ENCODE measurements at places on chromosomes 1 and 21.

GRCh38 chr1:113874012-113874879 lies 2.7 kb upstream of the PTPN22 start:
- no peak for DNase-seq

GRCh38 chr1:93357242-93357641 lies 11.5 kb downstream of the DR1 start:
- no peak for DNase-seq

GRCh38 chr1:180228648-180229482 lies 1.2 kb upstream of the LHX4 start:
- DNase-seq, result peak; percentile 88

DNA sequence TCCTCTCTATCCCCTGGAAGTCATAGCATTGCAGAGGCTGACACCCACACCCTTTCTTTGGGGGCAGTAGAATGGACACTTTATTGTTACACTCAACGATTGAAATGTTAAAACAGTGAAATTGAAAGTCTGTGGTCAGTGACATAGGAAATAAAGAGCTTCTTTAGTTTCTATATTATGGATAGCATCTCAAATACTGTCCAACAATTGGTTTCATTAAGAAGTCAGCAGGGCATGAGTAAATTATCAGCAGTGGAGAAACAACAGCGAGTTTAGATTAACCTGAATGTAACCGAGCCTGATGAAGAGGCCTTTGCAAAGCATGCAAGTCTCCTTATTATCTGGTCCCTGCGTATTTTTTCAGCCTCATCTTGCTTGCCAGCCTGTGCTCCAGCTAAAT lies 350.7 kb downstream of the NTNG1 start:
- no peak for DNase-seq

- no peak for DNase-seq
These were observed 1.7 kb downstream of the COL8A2 start for GRCh38 chr1:36123356-36123755.

- no peak for DNase-seq
These were observed 27.1 kb upstream of the ZC3H11B start for GRCh38 chr1:219639876-219640577.

DNA sequence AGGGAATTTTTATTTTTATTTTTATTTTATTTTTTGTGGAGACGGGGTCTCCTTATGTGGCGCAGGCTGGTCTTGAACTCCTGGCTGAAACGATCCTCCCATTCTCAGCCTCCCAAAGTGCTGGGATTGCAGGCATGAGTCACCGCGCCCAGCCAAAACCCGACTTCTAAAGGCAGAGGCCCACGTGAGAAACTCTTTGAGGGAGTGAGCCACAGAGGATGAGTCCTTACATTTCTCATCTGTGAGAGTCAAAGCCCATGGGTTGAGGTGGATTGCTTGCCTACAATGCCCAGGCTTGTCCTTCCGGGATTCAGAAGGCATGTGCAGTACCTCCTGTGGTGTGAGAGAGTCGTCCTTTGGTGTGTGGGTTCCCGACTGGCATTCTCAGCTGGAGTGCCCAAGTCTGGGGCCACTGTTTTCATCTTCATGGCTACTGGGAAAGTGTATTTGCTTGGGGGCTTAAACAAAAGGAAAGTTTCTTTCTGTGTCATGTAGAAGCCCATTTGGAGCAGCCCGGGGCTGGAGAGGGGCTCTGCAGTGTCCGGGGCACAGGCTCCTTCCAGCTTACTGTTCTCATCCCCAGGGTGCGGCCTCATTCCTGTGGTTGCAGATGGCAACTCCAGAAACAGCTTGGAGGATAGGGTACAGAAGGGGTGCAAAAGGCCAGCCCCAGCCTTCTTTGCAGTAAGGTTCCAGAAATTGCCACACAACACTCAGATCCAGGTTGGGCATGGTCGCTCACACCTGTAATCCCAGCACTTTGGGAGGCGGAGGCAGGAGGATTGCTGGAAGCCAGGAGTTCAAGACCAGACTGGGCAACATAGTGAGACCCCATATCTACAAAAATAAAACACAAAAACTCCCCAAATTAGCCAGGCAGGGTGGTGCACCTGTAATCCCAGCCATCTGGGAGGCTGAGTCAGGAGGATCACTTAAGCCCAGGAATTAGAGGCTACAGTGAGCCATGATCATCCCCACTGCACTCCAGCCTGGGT lies 29.4 kb upstream of the CSF3R start:
- DNase-seq, result no peak

- no peak for DNase-seq
These were observed 71.3 kb downstream of the S1PR1 start for GRCh38 chr1:101307985-101308689.

DNA sequence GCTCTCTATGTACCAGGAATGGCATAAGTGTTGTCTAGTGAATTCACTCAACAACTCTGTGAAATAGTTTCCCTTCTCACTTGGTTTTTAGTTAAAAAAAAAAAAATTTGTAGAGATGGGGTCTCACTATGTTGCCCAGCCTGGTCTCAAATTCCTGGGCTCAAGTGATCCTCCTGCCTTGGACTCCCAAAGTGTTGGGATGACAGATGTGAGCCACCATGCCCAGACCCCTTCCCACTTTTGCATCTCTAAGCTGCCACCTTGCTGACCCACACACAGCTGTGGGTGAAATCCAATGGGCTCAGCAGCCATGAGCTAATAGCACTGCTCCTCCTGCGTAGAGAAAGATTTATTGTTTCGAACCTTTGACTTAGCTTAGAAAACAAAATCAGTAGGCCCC lies 33.5 kb downstream of the NEK2 start:
- no peak for DNase-seq

- no peak for DNase-seq
These were observed 11.1 kb downstream of the GLRX2 start for GRCh38 chr1:193094112-193094511.

DNA sequence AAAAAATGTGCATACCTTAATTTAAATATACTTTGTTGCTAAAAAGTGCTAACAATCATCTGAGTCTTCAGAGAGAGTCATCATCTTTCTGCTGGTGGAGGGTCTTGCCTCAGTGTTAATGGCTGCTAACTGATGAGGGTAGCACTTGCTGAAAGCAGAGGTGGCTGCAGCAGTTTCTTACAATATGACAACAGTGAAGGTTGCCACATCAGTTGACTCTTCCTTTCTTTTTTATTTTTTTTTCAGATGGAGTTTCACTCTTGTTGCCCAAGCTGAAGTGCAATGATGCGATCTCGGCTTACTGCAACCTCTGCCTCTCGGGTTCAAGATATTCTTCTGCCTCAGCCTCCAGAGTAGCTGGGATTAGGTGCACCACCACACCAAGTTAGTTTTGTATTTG lies 2.6 kb upstream of the CFAP45 start:
- DNase-seq, result no peak

DNA sequence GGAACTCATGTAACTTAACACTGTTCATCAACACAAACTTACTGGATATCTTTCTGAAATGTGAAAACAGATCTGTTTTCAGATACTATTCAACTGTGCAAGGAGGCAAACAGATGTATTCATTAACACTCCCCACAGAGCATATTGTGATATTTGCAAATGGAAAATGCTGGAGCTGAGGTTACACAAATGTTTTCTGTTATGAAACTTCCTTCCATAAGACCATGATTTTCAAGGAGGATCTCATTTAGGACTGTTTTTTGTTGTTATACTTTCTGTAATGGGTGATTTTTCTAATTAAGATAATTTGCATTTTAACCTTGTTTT lies 56.1 kb downstream of the GABPA start:
- no peak for DNase-seq

GRCh38 chr1:10540277-10541005 lies 65.7 kb downstream of the PEX14 start:
- no peak for DNase-seq

- DNase-seq, result no peak
These were observed 123.4 kb upstream of the COL6A1 start for GRCh38 chr21:45858180-45858579.

DNA sequence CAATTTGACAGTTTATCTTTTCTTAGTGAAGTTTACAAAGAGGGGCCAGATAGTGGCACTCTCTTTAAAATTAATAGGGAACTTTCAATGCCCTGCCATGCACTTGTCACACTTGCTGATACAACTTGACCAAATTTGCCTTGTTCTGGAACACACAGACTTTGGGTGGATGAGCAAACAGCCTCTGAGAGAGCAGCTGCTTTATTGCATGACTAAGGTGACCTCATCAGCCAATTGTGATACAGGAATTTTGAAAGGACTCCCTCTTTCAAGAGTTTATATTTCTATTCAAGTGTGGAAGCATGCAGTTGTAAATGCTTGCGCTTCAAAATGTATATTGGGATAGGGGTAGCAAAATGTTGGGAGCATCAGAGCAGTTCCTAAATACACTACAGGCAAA lies 2.1 kb upstream of the RGS1 start:
- DNase-seq, result no peak

- DNase-seq, result no peak
These were observed 149.2 kb downstream of the RASAL2 start for GRCh38 chr1:178243119-178243518.

GRCh38 chr1:69611316-69611715 lies 43.6 kb downstream of the LRRC7 start:
- DNase-seq, result no peak

DNA sequence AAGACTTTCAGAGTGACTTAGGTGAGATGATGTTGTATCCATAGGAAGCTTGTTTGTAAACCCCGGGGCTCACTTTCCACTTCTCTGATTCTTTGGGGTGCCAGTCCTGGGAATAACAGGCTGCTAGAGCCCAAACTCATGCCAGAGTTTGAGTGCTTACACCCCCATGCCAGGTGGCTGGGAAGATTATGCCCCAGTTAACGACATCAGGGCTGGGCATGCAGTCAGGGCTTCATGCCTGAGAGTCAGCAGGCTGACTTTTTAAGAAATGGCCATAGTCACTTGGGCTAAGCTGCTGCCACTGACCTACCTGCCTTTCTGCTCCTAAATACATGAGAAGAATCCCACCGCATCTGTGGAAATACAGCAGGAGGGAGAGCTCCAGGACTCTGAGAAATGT lies 425.6 kb upstream of the VAMP3 start:
- no peak for DNase-seq

GRCh38 chr1:101221945-101222429 lies 14.8 kb upstream of the S1PR1 start:
- DNase-seq, result no peak

DNA sequence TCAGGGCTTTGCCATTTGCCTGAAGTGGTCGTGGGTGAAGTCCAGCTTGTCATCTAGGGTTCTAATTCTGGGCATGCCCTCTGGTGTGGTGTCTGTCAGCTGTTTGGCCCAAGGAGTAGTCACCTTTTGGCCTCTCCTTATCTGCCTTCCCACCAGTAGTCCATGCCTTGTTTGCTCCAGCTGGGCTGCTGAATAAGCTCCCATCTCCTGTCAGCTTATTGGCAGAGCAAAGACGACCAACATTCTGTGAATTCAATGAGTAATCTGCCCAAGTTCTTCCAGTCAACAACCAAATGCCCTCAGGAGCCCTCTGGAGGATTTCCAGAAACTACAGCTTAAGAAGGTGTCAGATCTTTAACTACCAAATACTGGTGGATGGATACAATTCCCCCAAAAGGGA lies 7.0 kb downstream of the BCAN start:
- no peak for DNase-seq

GRCh38 chr1:1370771-1371300 lies 4.2 kb downstream of the AURKAIP1 start:
- no peak for DNase-seq

DNA sequence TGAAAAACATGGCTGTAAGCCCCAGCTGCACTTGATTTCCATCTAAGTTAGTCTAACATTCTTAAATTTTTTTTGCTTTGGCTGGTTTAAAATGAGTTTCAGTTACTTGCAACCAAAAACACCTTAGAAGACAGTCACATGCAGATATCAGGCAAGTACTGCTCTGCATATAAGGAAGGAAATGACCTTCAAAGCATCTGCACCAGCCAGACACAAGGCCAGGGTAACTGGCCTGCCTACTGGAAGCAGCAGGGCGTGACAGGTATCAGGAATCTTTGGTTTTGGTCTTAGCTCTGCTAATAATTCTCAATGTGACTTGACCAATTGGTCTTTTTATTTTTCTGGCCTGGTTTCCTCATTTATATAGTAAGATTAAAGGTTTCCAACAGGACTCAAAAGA lies 33.5 kb downstream of the SCYL3 start:
- DNase-seq, result no peak

DNA sequence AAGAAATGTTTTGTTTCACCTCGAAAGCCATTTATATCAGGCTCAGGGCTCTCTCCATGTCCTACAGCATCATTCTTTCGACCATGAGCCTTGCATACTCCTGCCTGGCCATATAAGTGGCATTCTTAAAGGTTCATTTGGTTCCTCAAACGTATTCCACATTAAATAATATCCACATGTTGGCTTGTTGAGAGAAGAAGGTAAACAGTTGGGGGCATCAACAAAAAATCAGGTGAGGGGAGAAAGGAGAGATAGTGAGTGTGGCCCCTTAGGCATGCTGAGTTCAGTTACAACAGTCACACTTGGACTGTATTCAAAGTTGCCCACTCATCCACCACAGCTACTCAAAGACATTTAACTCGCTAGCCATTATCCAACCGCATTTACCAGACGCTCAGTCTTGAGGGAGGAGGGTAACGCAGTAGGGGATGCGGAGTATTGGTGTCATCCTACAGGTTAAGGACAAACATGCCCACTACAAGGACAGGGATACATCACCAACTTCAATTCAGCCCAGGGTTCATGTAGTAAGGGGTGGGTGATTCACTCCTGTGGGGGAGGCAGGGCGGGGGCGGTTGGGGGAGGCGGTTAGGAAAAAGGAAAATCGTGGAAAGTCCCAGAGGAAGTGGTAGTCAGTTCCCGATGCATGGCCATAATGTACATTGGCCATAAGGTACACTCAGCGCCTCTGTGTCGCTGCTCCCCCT lies 1.4 kb downstream of the ZNF697 start:
- no peak for DNase-seq

GRCh38 chr1:63787875-63788274 lies 14.1 kb downstream of the ROR1 start:
- no peak for DNase-seq

- peak; percentile 98 for DNase-seq
These were observed at the start of gene TSEN15 for GRCh38 chr1:184051485-184052193. Gene TSEN15, plus strand, starts transcription at chr1:184051730. Its CDS starts 26 bp downstream, at chr1:184051756.

DNA sequence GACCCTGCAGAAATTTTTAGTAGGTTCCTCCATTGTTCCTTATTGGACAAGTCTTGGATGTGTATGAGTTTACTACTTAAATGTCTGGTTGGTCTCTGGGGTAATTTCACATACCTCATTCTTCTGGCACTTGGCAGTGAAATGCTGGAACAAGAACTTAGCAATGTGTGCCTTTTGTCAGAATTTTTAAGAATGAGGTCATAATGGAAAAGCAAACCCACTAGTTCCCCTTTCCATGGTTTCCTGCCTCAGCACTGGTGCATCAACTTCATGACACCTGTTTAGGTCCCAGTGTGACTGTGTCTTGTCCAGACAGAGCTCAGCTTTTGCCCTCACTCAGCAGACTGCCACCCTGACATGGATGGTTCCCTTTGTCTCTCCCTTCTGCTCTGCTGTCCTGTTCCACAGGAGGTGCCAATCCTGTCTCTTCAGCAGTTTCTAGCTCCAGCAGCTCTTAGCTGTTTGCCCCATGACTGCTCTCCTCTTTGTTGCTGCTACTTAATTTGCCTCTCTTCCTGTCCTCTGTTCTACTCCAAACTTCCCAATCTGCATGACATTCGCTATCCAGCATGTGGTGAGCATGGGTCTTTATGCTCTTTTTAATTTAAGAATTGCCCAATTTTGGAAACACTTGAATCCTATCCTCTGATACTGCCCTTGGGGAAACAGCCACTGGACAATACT lies 135.6 kb downstream of the CYYR1 start:
- no peak for DNase-seq

Data from NCI-H526 (cell line).